ENCODE measurements at places on chromosomes 5 and 9. TPM values are rescaled to one million over a fixed set of nuclear protein-coding genes. Genes with fewer than 3 reads are reported as not detected.

DNA sequence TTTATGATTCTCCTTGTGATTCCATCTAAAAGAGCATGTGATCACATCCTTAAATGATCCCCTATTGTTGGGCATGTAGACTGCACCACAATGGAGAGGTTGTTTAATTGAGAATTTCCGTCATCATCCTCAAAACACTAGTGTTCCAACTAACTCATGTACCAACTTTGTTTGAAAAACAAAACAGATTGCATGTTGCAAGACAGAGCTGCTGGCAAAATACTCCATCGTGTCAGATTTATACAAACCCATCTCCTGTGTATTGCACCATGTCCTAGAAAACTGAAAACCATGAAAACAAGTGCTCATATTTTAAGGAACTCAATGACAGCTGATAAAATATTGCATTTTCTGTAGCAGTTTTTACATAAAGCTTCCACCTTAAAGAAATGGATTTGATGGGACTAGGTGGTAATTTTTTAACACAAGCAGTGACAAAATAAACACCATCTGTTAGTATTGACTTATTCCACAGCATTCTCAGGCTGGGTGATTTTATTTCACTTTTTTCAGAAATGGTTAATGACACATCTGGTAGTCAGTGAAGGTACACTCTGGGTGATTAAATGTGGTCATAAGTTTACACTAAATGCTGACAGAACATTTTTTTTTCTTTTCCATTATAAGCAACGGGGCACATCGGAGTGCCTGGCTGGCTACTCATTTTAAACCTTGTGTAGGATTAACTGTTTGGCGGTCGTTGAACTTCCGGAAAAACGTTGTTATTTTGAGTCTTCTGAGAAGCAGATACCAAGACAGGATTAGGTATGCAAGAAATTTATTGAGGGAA lies 602.9 kb upstream of the WWC1 start:
- DNase-seq = no peak

Gene ENHO
- 0.45 TPM for total RNA-seq

- no peak for DNase-seq
These were observed 61.2 kb downstream of the IL6ST start for GRCh38 chr5:55933377-55934114.

Gene TMEM215
- total RNA-seq = not detected

Gene NR5A1
- total RNA-seq = not detected

All from CD4-positive, alpha-beta T cell (primary cell).